ENCODE measurements at places on chromosomes 16 and 17.

- no peak for DNase-seq
Observed at GRCh38 chr17:69098625-69099024, 37.9 kb upstream of the ABCA9 start.

DNA sequence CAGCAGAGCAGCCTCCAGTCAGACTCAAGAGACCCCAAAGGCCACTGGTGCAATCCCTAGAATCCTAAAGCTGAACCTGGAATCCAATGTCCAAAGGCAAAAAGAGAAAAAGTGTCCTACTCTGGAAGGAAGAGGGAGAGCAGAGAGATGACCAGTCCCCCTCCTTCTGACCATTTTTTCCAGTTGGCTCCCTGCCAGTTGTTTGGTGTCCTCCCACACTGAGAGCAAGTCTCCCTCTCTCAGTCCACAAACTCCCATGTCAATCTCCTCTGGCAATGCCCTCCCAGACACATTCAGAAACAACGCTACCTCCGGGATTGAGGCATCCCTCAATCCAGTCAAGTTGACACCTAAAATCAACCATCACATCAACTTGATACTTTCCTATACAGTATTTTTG, 4.3 kb upstream of the CLEC19A start:
- DNase-seq, result no peak

- peak; percentile 54 for DNase-seq
Observed at GRCh38 chr17:42798383-42799380, at the start of the genes CNTD1 and COA3. CNTD1 (plus strand) TSS chr17:42798861; CDS start chr17:42799068, 207 bp downstream. COA3 (minus strand) TSS chr17:42798704; CDS start chr17:42798681, 23 bp downstream.

DNA sequence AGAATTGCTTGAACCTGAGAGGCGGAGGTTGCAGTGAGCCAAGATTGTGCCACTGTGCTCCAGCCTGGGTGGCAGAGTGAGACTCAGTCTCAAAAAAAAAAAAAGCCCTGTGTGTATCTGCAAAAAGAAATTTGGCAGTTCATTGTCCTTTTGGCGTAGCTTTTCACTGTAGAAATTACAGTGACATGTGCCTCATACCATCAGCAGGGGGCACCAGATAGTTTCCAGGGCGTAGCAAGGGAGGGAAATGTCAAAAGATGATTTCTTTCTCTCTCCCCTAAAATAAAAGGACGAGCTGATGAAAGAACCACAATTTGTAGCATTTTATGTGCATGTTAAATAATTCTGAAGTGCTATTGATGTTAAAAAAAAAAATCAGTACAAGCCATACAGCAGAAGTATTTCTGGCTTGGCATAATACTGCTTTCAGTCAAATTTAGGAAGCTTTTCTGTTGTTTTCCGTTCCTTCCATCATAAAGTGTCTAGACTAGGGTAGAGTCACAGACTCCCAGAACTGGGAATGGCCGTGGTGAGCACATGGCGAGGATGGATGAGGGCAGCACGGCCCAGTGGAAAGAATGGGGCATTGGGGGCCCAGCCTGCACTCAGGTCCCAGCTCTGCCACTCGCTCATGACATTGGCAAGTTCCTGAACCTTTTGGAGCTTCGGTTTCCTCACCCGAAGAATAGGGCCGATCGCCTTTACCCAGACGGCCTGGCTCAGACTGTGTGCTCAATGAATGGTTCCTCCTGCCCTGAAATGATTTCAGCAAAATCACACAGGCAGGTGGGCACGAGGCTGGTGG, 59.8 kb upstream of the RPH3AL start:
- peak; percentile 49 for DNase-seq

- DNase-seq, result no peak
Observed at GRCh38 chr16:70721202-70721963, 35.5 kb upstream of the MTSS2 start.

DNA sequence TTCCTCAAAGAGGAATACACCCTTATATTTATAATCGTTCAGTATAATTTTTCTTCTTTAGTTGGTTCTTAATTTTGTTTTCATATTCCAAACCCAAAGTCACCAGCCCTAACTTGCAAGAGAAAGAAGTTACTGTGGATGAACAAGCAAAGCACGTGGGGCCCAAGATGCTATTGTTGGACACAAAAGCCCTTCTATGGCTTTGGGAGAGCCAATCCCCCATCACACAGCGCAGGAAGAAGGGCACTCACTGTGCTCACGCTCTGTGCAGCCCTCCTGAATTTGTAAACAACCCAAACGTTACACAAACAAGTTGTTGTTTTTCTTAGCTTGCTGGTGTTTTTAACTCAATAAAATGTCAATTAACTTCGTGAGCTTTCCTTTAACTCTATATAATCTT, 22.5 kb downstream of the SPPL2C start:
- no peak for DNase-seq

DNA sequence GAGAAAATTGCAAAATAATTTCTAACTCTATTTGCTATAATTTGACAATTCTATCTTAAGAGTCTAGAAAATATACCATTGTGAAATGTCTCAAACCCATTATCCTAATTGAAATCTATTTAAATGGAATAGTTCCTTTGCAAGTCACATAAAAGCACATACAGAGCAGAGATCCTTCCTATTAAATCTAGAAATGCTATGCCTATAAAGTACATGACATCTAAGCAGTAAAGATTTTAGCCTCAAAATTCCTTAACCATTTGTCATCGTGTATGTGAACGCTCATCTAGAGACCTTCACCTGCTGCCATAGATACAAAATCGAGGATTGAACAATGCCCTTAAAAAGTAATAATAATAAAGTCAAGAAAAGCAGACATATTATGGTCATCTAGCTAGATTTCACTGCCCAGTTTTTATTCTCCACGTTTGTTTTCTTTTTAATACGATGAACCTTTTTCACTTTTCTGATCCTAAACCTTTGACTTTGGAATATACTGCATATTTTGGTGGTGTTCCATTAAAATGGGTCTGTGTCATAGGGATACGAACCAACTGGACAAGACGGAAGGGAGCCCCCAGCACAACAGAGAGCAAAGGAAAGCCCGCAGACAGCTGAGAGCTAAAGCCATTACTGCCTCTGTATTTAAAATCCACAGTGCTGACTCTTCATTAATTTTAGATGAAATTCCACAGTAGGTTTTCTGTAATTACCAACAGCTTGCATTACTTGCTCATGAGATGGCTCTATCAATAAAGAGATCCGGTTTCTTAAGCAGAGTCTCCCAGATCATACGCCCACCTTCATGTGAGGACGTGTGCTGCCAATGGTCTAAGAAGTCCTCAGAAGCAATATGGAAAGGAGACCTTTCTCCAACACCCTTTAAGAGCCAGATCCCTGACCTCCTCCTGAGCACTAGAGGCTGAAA, 17.6 kb downstream of the TEX2 start:
- DNase-seq, result no peak

DNA sequence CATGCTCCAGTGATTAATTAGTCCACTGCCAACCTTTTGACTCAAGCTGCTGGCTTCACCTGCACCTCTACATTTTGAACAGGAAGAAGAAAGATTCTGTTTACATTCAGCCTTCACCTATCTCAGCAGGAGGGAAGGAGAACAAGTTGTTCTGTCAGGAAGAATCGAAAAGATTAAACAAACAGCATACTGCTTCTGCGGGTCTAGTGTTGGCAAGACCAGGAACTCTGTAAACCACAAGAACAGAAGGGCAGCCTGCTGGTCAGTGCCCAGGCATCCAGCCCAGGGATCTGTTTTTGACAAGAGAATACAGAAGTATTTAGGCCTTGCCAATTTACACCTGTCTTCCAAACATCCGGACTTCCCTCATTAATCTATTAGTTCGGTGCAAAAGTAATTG, 189.7 kb downstream of the CHD9NB start:
- DNase-seq, result no peak

DNA sequence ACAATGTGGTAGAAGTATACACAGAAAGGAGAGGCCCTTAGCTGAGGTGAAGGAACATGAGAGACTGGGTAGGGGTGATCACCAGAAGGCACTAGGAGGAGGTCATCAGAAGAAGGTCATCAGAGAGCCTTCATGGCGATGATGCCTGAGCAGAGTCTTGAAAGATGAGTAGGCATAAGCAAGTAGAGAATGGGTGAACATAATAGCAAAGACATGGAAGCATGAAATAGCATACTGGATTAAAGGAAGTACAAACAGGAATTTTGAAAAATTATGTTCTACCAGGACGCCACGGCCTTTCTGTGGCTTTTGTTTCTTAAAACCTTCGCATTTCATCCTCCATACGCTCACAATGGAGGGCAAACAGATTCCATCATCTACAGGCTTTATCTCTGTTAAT, 2.9 kb downstream of the IKZF3 start:
- DNase-seq, result no peak

- no peak for DNase-seq
Observed at GRCh38 chr17:66220079-66220835, 9.0 kb downstream of the APOH start.

DNA sequence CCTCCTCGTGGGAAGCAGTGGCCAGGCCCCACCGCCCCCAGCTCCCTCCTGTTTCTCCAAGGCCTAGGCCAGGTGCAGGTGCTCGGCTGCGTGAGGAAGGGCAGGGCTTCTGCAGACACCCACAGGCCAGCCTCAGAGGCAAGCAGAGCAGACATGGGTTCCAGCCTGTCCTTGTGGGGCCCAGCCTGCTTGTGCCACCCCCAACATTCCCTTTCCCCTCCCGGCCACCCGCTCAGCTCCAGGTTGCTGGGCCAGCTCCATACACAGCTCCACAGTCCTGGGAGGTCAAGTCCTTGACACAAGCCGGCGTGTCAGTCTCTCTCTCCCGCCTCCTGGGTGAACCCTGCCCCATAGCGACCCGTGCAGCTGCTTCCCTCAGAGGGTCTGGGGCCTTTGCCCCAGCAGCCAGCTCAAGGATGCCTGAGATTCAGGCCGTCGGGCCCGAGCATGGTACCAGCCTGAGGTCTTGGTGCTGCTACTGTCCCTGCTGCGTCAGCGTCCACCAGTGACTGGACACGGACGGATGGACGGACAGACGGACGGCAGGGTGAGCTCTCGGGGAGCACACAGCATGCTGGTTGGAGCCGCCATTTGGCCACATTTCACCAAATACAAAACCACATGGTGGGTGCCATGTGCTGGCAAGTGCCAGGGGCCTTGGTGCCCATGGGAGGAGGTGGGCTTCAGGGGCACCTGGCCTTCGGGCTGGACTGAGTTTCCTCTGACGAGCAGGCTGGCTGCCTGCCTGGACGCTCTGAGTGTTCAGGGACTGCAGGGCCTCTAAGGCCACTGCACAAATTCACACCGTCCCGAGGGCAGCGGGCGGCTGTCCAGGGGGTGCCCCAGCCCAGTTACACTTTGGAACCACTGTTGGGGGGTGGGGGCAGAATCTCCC, 8.0 kb downstream of the SECTM1 start:
- no peak for DNase-seq

- no peak for DNase-seq
Observed at GRCh38 chr17:61426482-61427304, 25.5 kb upstream of the TBX4 start.

GRCh38 chr17:60361889-60362288, 30.0 kb downstream of the USP32 start:
- DNase-seq, result no peak

DNA sequence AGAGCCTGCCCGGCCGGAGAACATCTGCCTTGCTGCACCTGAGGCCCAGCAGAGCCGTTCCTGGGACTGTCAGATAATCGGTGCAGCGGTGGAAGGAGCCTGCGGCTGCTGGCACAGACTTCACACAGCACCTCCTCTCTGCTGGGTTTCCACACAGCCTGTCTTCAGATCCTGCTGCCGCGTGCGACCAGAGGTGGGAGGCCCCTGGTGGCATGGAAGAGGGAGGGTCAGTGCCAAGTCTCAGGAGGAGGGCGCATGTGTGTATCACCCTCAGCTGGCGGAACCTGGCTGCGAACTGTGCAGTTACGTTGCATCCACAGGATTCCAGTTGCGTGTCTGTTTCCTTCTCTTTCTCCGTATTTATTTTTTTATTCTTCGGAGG, 3.3 kb downstream of the CDK5R1 start:
- no peak for DNase-seq

DNA sequence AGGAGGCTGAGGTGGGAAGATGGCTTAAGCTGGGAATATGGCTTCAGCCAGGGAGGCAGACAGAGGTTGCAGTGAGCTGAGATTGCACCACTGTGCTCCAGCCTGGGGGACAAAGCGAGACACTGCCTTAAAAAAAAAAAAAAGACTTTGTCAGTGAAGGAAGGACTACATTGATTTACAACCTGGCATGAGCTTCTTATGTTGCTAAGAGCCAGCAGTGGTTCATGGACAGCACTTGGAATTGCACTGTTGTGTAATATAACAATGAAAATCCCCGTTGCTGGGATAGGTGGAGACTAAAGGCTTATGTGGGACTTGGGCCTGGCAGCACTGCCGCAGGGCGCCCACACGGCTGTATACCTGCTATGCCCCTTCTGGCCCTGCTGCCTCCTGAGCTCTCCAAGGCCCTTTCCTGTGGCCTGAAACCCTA, 14.1 kb upstream of the SLC16A5 start:
- no peak for DNase-seq

GRCh38 chr16:23478566-23478965, 25.6 kb upstream of the COG7 start:
- DNase-seq, result no peak

- no peak for DNase-seq
Observed at GRCh38 chr17:66971730-66972441, 7.4 kb downstream of the CACNG4 start.

- no peak for DNase-seq
Observed at GRCh38 chr16:58730724-58731370, 3.3 kb downstream of the GOT2 start.

GRCh38 chr17:15490634-15491261, 23.3 kb upstream of the CDRT4 start:
- DNase-seq, result no peak

DNA sequence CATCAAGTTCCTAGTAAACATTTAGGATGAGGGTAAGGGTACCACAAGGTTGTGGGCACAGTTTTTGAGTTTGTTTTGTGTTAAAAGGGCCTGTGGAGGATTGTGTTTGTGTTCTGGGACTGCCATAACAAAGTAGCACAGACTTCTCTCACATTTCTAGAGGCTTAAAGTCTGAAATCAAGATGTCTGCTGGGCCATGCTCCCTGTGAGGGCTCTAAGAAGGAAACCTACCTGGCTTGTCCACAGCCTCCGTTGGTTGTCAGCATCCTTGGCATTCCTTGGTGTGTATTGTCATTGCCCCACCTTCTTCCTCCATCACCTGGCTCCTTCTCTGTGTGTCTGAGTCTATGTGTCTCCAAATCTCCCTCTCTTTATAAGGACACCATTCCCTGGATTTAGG, 808.1 kb upstream of the RBFOX1 start:
- DNase-seq, result no peak

DNA sequence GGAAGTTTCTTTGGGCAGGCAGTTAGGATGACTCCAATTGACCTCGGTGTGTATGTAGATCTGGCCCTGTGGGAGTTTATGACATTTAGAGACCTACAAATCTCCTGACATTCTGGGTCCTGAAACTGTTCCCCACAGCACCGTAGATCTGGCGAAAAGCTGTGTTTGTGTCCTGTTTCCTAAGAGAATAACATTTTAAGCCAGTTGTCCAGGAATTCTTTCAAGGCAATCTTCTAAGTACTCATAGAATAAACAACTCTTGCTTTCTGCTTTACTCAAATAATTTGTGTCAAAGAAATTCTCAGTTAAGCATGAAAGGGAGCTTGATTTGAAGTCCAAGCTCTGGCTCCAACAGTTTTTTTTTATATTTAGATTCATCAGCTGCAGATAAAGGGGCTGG, 78.5 kb upstream of the ELAC2 start:
- DNase-seq, result no peak
